Right atrium auricular region (tissue), 2 donors: ENCODE measurements at places on chromosomes 5 and 9.

DNA sequence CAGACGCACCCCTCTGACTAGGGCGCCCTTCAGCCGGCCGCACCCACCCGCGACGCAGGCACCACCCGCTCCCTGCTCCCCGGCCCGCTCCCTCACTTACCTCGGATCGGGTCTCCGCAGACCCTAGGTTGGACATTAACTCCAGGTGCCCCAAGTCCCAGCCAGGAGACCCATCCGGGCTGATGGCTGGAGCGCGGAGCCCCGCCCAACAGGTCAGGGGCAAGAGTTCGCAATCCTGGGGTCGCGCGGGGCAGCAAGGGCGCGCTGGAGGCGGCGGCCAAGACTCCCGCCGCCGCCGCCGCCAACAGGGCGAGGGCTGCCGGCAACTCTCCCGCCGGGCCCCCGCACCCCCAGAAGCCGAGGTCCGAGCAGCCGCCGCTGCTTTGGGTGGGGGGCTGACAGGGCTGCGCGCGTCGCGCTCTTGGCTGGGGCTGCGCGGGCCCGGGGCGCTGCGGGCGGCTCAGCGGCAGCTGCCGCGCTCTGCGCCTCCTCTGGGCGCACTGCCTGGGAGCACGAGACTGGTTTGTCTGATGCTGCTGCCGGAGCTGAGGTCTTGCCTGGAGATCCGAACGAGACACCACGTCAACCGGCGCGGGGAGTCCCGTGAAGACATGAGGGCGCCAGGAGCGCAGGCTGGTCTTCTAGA lies at the start of gene GDNF:
TSS of gene GDNF (minus strand) at position 635 of the 646 bp plus-strand sequence. CDS start 5,245 bp downstream, outside the sequence.
- no peaks in the 10 kb centered on the region for H3K4me1 ChIP-seq
- DNase-seq, result no peak
- peak within 1 kb of the TSS; percentile 72 for H3K27ac ChIP-seq
- no peaks in the 10 kb centered on the region for H3K27me3 ChIP-seq
- H3K36me3 ChIP-seq, result no peaks in the 10 kb centered on the region

- H3K4me1 ChIP-seq, result no peaks in the 10 kb centered on the region
- no peak for DNase-seq
- no peaks in the 10 kb centered on the region for H3K36me3 ChIP-seq
- no peak overlapping the region for H3K27ac ChIP-seq
- no peaks in the 10 kb centered on the region for H3K27me3 ChIP-seq
- no peak overlapping the region for H3K4me3 ChIP-seq
Measured at GRCh38 chr5:169335806-169336205, 34.9 kb upstream of the SLIT3 start.

GRCh38 chr9:19233344-19233743 lies 2.9 kb downstream of the DENND4C start:
- no peaks in the 10 kb centered on the region for H3K27me3 ChIP-seq
- peak overlapping the region; percentile 98 for H3K4me3 ChIP-seq
- peaks cover 40% of the 10 kb centered on the region for H3K4me1 ChIP-seq
- no peak for DNase-seq

- H3K4me3 ChIP-seq, result no peak overlapping the region
- no peaks in the 10 kb centered on the region for H3K4me1 ChIP-seq
- no peaks in the 10 kb centered on the region for H3K27me3 ChIP-seq
- no peaks in the 10 kb centered on the region for H3K36me3 ChIP-seq
Measured at GRCh38 chr5:16906255-16906654, 29.8 kb downstream of the MYO10 start.

GRCh38 chr5:97085459-97086181 lies 56.8 kb downstream of the LIX1 start:
- no peaks in the 10 kb centered on the region for H3K4me1 ChIP-seq
- no peak overlapping the region for H3K4me3 ChIP-seq
- no peaks in the 10 kb centered on the region for H3K27me3 ChIP-seq
- no peak for DNase-seq
- no peak overlapping the region for H3K27ac ChIP-seq

- no peak overlapping the region for H3K4me3 ChIP-seq
- peak overlapping the region; percentile 71 for H3K27ac ChIP-seq
- H3K36me3 ChIP-seq, result no peaks in the 10 kb centered on the region
- H3K4me1 ChIP-seq, result no peaks in the 10 kb centered on the region
- H3K27me3 ChIP-seq, result no peaks in the 10 kb centered on the region
Measured at GRCh38 chr9:116477584-116478141, 209.4 kb upstream of the TRIM32 start.

DNA sequence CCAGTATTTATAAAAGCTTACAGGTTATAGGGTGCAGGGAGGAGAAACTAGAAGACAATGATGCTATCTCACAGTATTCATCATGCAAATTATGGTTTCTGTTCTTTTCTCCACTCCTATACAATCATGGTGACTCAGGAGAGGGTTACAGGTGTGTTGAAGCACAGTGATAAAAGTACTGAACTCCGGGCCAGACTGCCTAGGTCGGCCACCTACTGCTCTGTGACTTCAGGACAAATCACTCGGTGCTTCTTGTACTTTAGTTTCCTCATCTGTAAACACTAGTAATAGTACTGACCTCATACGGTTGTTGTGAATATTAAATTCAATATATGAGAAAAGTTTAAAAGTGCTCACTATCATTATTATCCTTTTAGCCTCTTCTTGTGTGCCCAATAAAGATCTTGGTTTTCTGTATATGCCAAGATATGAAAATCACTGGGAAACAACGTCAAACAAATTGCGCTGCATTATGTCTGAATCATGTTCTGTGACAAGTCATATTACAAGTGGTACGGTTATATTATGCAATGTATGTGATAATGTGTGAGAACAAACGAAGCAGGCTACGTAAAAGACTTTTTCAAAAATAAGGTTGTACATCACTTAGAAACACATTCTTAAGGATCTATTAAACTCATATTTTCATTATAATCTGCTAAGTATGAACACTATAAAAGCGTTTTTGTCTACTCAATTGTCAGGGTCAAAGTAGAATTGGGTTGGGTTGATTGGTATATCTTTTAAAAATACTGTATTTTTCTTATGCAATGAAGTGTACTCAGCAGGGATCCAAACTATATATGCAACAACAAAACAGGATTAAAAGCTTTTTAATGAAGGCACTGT lies 153.3 kb downstream of the EFNA5 start:
- DNase-seq, result no peak
- H3K36me3 ChIP-seq, result no peaks in the 10 kb centered on the region
- no peaks in the 10 kb centered on the region for H3K27me3 ChIP-seq
- no peaks in the 10 kb centered on the region for H3K4me1 ChIP-seq
- H3K27ac ChIP-seq, result no peak overlapping the region

GRCh38 chr9:119289740-119290433 lies 79.3 kb downstream of the BRINP1 start:
- H3K4me1 ChIP-seq, result no peaks in the 10 kb centered on the region
- H3K27ac ChIP-seq, result no peak overlapping the region
- H3K4me3 ChIP-seq, result no peak overlapping the region
- no peaks in the 10 kb centered on the region for H3K27me3 ChIP-seq
- peak; percentile 71 for DNase-seq

GRCh38 chr9:78437296-78437695 lies 140.4 kb downstream of the PSAT1 start:
- H3K27ac ChIP-seq, result no peak overlapping the region
- no peak for DNase-seq
- peaks cover 9% of the 10 kb centered on the region for H3K4me1 ChIP-seq
- H3K36me3 ChIP-seq, result no peaks in the 10 kb centered on the region
- H3K4me3 ChIP-seq, result no peak overlapping the region

GRCh38 chr5:149045089-149045460 lies 17.8 kb downstream of the SH3TC2 start:
- H3K27me3 ChIP-seq, result no peaks in the 10 kb centered on the region

GRCh38 chr9:137611623-137612609 lies 6.4 kb downstream of the ARRDC1 start:
- peak overlapping the region; percentile 48 for H3K27ac ChIP-seq
- H3K4me1 ChIP-seq, result no peaks in the 10 kb centered on the region
- peak; percentile 70 for DNase-seq
- no peaks in the 10 kb centered on the region for H3K27me3 ChIP-seq

GRCh38 chr5:54844905-54845566 lies 140.4 kb downstream of the ESM1 start:
- no peaks in the 10 kb centered on the region for H3K4me1 ChIP-seq
- H3K27me3 ChIP-seq, result no peaks in the 10 kb centered on the region
- no peak for DNase-seq

- no peak overlapping the region for H3K27ac ChIP-seq
- H3K4me3 ChIP-seq, result no peak overlapping the region
- no peak for DNase-seq
- H3K27me3 ChIP-seq, result no peaks in the 10 kb centered on the region
- H3K4me1 ChIP-seq, result no peaks in the 10 kb centered on the region
- H3K36me3 ChIP-seq, result no peaks in the 10 kb centered on the region
Measured at GRCh38 chr9:21746550-21746949, 55.9 kb upstream of the MTAP start.

- DNase-seq, result no peak
- peak overlapping the region; percentile 46 for H3K27ac ChIP-seq
- H3K4me1 ChIP-seq, result no peaks in the 10 kb centered on the region
Measured at GRCh38 chr5:83470526-83471404, 779 bp upstream of the VCAN start.

GRCh38 chr5:51385216-51385615 lies 2.0 kb downstream of the ISL1 start:
- no peaks in the 10 kb centered on the region for H3K36me3 ChIP-seq
- DNase-seq, result no peak
- H3K27me3 ChIP-seq, result peaks cover 21% of the 10 kb centered on the region
- H3K27ac ChIP-seq, result no peak overlapping the region

DNA sequence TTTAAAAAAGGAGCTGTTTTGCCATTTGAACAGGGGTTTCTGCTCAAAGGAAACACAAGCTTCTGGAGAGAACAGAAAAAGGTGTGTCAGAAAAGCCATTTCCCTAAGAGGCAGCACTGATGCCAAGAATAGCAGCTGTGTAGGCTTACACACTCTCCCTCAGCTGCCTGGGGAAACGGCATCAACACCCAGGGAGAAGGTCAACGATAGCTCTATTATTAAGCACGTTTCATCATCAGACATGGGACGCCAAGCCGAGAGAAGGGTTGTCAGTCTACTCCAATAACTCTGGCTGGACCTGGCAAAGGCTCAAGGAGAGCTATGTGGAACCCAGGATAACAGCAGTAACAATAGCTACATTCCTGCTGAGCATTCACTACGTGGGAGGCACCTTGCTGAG lies 314.2 kb downstream of the CDK5RAP2 start:
- no peak overlapping the region for H3K4me3 ChIP-seq
- H3K4me1 ChIP-seq, result no peaks in the 10 kb centered on the region
- no peaks in the 10 kb centered on the region for H3K27me3 ChIP-seq
- peak; percentile 61 for DNase-seq

DNA sequence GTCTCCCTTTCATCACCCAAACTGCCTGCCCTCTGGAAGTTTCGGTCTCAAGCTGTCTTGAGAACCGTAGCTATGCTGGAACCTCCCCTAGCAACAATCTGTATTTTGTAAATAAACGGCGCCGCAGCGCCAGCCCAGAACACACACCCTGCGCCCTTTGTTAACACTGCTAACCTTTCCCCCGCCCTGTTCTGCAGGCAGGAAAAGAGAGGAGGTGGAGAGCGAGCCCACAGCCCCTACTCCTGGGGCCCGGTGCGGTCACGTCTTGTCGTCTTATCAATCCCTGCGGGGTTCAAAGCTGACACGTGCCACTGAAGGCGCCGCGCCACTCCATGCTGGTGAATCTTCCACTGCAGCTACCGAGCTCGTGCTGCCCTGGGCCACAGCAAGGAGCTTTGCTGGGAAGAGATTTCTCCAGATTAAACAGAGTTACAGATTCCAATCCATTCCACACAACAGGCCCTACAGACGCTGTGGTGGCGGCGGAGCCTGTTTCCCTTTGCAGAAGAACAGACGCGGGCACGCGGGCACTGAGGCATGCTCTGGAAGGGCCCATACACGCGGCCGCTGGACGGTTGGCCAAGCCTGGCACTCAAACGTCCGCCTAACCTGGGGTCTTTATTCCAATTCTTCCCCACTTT lies 25.3 kb downstream of the ZDHHC11B start:
- H3K4me1 ChIP-seq, result no peaks in the 10 kb centered on the region
- H3K4me3 ChIP-seq, result no peak overlapping the region
- no peaks in the 10 kb centered on the region for H3K36me3 ChIP-seq
- peak overlapping the region; percentile 84 for H3K27ac ChIP-seq

- H3K27ac ChIP-seq, result peak within 1 kb of the TSS; percentile 79
- no peaks in the 10 kb centered on the region for H3K36me3 ChIP-seq
- H3K4me1 ChIP-seq, result no peaks in the 10 kb centered on the region
- DNase-seq, result peak; percentile 94
Measured at GRCh38 chr5:178940569-178941360, at the start of gene ZNF454. TSS of gene ZNF454 (plus strand) at chr5:178941198. CDS start at chr5:178942792, 1,594 bp downstream.

GRCh38 chr5:16066810-16067209 lies 112.8 kb downstream of the MARCHF11 start:
- no peaks in the 10 kb centered on the region for H3K27me3 ChIP-seq
- DNase-seq, result no peak
- no peaks in the 10 kb centered on the region for H3K36me3 ChIP-seq
- H3K27ac ChIP-seq, result no peak overlapping the region
- H3K4me1 ChIP-seq, result no peaks in the 10 kb centered on the region
- no peak overlapping the region for H3K4me3 ChIP-seq

DNA sequence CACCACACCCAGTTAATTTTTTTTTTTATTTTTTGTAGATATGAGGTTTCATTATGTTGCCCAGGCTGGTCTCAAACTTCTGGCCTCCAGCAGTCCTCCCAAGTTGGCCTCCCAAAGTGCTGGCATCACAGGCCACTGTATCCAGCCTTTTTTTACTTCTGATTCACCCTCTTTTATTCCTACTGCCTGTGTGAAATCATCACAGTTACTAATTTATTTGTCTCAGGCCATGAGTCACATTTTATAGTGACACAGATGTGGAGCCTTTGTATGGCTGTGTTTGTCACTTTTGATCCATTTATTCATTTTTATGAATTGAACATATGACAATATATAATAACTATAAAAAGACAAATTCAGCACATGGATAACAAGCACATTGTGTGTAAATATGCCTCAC lies 67.1 kb upstream of the SNX2 start:
- no peaks in the 10 kb centered on the region for H3K36me3 ChIP-seq
- DNase-seq, result no peak
- H3K4me3 ChIP-seq, result no peak overlapping the region
- no peaks in the 10 kb centered on the region for H3K4me1 ChIP-seq

- no peaks in the 10 kb centered on the region for H3K4me1 ChIP-seq
- no peak overlapping the region for H3K27ac ChIP-seq
Measured at GRCh38 chr9:137020771-137021567, 7.1 kb downstream of the ABCA2 start.

GRCh38 chr9:83476513-83476912 lies 61.7 kb downstream of the FRMD3 start:
- no peak overlapping the region for H3K4me3 ChIP-seq
- no peak for DNase-seq
- H3K4me1 ChIP-seq, result peaks cover 21% of the 10 kb centered on the region
- no peak overlapping the region for H3K27ac ChIP-seq

- H3K36me3 ChIP-seq, result no peaks in the 10 kb centered on the region
- H3K27me3 ChIP-seq, result no peaks in the 10 kb centered on the region
- no peak for DNase-seq
- H3K27ac ChIP-seq, result peak overlapping the region; percentile 25
- H3K4me3 ChIP-seq, result no peak overlapping the region
Measured at GRCh38 chr9:23587903-23588302, 238.1 kb downstream of the ELAVL2 start.
